ENCODE measurements at places on chromosomes 5 and 9.

- DNase-seq: no peak
Observed at GRCh38 chr5:42250-42649, 49.7 kb upstream of the PLEKHG4B start.

- DNase-seq: no peak
Observed at GRCh38 chr9:86168256-86168655, 68.9 kb upstream of the GOLM1 start.

DNA sequence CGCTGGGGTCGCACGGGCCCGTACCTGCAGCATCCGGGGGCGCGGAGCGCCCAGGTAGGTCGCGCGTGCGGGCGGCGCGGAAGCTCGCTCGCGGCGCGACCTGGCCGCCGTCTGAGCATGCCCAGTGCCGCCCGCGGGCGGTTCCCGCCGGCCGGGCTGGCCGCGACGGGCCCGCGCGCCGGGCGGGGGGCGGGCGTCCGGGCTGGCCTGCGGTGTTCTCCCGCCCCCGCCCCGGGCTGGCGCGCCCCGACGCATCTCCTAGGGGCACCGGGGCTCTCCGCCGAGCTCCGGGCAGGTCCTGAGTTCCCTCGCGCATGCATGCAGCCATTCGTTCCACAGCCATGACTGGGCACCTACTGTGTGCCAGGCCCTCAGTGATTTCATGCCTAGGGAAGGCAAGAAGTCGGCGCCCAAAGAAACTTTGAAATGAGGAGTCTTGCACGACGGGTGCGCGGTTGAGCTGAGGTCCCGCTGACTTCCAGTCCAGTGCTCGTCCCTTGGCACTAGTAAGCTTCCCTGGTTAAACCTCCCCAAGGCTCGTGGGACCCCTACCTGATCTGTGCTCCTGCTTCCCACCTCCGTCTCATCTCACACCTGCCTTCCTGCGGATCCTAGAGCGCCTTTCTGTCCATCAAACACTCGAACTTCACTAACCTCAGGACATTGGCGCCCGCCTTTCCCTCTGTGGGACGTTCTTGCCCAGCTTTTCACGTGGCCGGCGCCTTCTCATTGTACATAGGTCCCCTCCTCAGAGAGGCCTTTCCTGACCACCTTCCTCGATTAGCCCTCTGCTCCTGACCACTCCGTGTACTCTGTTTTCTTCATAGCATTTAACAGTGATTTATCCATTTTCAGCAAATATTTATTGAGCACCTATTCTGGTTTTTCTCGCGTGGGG is at the start of gene PTPN3:
PTPN3 (minus strand) TSS at position 113 of the 898 bp plus-strand sequence. CDS start 34,873 bp downstream, outside the sequence.
- DNase-seq: no peak

DNA sequence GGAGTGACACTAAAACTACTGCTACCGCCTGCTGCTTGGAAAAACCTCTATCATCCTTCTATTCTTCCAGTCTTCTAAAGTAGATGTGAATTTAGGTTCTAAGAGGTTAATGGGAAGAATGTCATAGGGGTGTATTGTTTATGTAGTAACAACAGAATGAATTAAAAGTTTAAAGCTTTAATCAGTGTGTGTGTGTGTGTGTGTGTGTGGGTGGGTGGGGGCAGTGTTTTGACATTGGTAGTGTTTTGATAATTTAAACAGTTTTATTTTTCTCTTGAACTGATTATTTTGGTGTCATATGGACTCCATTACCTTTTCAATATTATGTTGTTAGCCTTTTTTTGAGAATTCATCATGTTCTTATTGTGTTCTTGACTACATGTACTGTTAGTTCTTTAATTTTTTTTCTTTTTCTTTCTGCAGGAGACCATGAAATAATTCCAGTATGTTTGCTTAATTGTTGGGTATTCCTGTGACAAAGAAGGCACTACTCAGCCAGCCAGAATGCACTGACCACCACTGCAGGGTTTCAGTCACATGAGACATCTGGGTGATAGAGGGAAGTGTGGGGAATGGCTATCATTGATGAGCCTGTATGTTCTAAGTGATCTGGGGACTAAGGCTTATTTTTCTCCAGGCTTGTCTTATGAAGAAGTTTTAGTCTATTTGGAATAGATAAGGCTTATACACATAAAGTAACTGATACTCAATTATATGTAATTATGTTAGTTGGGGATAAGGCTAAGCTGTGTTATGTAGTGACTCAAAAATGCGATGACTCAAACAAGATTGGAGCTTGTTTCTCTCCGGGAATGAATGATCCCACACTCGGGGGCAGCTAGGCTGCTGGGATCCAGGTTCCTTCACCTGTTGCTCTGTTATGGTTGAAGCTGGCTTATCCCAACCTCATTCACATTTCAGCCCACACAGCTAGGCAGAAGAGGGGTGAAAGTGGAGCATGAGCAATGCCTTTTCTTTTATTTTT is 50.2 kb upstream of the ACTBL2 start:
- DNase-seq: no peak

GRCh38 chr9:131500939-131501541 is 1.7 kb upstream of the POMT1 start:
- DNase-seq: no peak

Measured in sciatic nerve (tissue), 2 donors.